ENCODE measurements at places on chromosomes 7 and 10.
A peak's percentile ranks its signal among the peaks of the same experiment; 100 is the strongest.

- no peak for DNase-seq
Measured at GRCh38 chr10:30883116-30883515, 148.5 kb downstream of the ZNF438 start.

DNA sequence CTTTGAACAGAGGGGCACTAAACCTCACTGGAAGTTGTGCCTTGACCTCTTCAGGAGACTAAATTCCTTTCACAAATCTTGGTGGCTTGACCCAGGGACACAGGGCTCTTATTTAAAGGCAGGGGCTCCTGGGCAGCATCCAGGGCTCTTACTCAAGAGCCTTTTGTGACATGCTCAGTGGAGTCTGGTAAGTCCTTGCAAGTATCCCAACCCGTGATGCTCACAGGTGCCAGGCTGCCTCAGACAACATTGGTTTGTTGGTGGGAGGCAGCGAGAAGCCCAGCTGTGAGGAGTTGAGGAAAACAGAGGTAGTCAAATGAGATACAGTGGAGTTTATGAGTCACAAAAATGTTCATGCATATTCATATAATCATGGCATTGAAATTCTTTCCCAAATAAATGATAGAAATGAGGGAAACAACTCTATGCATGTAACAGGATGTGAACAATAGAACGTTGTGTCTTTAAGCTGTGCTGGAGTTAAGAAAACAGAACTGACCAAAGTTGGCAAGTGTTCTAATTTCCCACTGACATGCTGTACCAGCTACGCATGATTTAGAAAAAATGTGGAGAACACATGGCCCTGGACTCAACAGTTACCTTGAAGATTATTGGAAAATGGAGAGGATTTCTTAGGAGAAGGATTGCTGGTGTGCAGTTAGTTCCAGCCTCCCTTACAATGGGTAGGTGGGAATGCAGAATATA is 654.5 kb upstream of the COBL start:
- no peak for DNase-seq

- DNase-seq: peak; percentile 43
Measured at GRCh38 chr10:51699145-51699474, 285 bp downstream of the CSTF2T start.

DNA sequence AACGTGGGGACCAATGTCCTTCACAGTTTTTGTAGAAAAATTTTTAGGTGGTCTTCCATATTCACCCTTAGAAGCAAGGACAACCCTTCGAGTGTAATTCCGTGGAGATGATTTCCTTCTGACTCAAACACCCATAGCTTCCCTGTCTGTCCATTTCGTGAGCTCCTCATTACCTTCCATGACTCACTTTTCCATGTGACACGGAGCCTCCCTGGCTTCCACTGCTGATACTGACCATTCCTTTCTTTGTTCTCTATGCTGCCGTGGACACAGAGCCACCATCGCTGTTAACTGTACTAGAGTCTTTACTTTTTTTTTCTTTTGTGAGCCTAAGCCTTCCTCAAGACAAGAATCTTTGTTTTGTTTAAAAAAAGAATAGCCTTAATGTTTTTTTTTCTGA is 12.5 kb upstream of the ARMS2 start:
- no peak for DNase-seq

- DNase-seq: no peak
Measured at GRCh38 chr7:158827411-158828132, 1.7 kb downstream of the ESYT2 start.

DNA sequence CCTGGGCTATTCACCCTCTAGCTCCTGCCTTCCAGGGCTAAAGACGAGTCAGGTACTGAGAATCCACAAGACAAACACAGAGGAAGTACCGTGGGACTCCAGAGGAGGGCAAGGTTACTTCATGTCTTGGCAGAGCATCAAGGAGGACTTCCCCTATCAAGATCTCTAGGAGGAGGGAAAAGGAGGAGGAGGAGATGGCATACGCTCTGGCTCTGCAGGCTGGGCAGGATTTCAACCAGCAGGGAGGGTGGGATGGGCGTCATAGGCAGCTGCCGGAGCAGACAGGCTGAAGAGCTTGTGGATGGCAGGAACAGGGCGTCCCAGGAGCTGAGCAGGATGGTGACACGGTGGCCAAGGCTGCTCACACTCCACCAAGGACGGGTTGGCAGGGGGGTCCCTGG is 21.3 kb downstream of the MDH2 start:
- peak; percentile 80 for DNase-seq

GRCh38 chr7:1248143-1248915 is 15.7 kb downstream of the UNCX start:
- no peak for DNase-seq

- peak; percentile 96 for DNase-seq
Measured at GRCh38 chr7:1569833-1570632, at the start of gene PSMG3. Gene PSMG3, minus strand, starts transcription at chr7:1570032. Its CDS starts 693 bp downstream, at chr7:1569339.

DNA sequence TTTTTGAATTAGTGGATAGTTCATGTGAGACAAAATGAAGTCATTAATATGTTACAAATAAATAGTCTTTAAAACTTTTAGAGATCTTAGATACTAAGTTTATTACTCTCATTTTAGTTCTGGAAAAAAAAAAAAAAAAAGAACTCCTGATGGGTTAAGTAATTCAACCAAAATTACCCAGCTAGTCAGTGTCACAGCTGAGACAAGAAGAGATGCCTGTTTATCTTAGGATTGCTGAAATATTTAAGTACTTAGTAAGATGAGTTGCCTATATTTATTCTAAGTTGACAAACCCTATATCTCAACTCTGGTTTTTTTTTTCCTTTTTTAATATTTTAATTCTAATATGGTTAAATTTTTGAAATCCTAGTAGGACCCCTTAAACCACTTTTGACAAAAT is 781.0 kb upstream of the LRRN3 start:
- DNase-seq: no peak

- DNase-seq: no peak
Measured at GRCh38 chr7:12436896-12437535, 33.4 kb upstream of the VWDE start.

DNA sequence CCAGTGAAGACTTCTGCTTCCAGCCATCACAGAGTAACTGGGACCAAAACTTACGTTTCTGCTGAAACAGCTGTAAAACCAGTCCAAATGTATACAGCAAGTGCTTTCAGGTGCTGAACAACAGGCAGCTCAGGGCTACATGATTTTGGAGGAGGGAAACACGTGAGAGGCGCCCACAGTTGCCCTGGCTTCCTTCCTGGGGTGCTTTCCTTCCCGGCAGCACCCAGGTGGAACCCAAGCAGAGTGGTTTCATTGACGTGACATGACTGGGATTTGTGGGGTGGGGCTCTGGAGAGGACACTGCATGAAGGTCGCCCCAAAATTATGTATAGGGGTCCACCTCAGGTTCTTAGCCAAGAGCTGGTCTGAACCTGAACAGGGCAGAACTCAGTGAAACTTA is 34.2 kb downstream of the IL2RA start:
- no peak for DNase-seq

- DNase-seq: no peak
Measured at GRCh38 chr10:32982911-32983909, 25.2 kb upstream of the ITGB1 start.

- DNase-seq: peak; percentile 84
Measured at GRCh38 chr7:6256677-6257535, 15.5 kb downstream of the CYTH3 start.

GRCh38 chr10:10498781-10499180 is 518.9 kb upstream of the CELF2 start:
- no peak for DNase-seq

DNA sequence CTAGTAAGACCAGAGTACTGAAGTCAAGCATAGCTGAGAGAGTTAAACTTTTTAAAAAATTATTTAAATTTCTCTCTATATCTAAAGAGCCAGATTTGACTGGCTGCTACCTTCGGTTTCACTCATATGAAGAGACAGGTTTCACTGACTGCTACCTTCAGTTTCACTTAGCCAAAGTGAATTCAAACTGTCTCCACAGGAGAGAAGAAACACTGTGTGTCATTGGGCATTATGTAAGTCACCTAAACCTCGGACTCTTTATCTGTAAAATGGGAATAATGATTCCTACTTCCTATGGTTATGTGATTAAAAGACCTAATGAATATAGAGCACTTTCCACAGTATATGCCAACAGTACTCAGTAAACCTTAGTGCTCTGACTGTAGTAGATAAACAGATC is 41.6 kb upstream of the MET start:
- DNase-seq: no peak

GRCh38 chr7:36312064-36312914 is 77.4 kb upstream of the ANLN start:
- no peak for DNase-seq

- no peak for DNase-seq
Measured at GRCh38 chr7:155792315-155792960, 19.8 kb downstream of the SHH start.

DNA sequence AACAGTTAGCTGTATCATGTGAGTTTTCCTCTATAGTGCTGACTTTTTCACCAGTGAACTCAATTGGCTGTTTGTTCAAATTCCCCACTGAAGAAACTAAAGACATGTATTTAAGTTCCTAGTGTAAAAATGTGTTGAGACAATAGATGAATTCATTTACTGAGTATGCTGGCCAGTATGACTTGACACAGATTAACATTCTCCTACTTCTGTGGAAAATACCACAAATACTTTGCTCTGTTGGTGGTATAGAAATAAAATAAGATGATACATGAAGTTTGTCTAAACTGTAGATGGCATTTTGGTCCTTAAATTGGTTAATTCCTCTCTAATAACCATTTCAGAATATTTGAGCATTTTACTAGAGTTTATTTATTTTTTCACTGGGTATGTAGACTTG is 227.7 kb upstream of the TEX47 start:
- no peak for DNase-seq

- no peak for DNase-seq
Measured at GRCh38 chr10:121553511-121554264, 44.6 kb downstream of the FGFR2 start.

DNA sequence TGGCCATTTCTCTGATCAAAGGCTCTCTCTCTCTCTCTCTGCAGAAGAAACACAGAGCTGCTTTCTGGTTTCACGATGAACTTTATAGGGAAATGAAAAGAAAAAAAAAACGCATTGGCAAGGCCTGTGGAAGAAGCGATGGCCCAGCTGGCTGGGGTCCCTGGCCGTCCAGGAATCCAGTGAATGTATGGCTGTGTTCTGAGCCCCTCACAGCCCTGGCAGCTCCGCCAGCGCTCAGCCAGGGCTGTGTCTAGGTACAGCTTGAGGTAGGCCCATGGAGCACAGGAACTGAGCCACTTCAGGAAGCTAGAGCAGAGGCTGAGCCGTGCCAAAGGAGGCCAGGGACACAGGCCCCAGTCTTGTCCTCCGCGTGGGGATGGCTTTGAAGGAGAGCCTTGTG is 13.1 kb upstream of the UCMA start:
- no peak for DNase-seq

GRCh38 chr7:26959290-26959689 is 94.9 kb upstream of the SKAP2 start:
- DNase-seq: no peak

Measured in Right ventricle myocardium superior (tissue), 1 donor.